ENCODE measurements at places on chromosomes 5 and 9. TPM values are rescaled to one million over a fixed set of nuclear protein-coding genes. Genes with fewer than 3 reads are reported as not detected.

The BRINP1 gene
- 48.5 TPM for total RNA-seq

- DNase-seq = no peak
Observed at GRCh38 chr9:128087262-128087661, 19.2 kb downstream of the SLC25A25 start.

- no peak for DNase-seq
Observed at GRCh38 chr5:147084702-147085101, 150.1 kb upstream of the STK32A start.

DNA sequence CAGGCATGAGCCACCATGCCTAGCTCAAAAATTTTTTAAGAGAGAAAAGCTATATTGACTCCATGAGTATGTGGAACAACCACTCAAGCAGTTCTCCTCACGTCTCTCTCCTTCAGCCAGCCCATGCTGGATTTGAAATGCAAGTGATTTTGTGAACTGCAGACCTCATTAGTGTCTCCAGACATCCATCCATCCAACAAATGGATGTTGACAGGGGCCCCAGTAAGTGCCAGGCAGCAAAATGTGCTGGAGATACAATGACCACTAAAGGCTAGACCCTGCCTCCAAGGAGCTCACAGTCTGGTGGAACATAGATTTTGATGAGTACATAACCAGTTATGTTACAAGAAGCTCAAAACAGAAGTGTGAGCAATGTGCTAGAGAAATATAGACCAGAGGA, 37.1 kb upstream of the PPARGC1B start:
- no peak for DNase-seq

- DNase-seq = peak; percentile 21
Observed at GRCh38 chr9:86281593-86282076, 703 bp downstream of the ISCA1 start.

The PLPP7 gene
- 6.1 TPM for total RNA-seq

DNA sequence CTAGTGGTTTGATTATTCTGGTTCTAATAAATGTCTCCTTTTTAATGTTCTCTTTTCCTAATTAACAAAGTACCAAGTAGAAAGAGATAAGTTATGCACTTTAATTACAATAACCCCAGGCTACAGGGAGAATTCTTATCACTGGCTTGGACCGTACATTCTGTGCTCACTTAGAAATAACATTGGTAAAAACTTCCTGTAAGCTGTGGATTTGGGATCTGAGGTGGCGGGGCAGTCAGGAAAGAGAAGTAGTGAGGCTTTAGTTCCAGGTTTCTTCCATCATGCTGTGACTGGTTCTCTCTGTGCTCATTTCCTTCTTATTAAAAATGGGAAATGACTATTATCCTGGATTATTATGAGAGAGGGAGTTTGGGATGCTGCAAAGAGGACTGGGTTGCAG, 142.0 kb downstream of the EGFLAM start:
- no peak for DNase-seq

GRCh38 chr9:2639786-2640185, 18.2 kb downstream of the VLDLR start:
- no peak for DNase-seq

DNA sequence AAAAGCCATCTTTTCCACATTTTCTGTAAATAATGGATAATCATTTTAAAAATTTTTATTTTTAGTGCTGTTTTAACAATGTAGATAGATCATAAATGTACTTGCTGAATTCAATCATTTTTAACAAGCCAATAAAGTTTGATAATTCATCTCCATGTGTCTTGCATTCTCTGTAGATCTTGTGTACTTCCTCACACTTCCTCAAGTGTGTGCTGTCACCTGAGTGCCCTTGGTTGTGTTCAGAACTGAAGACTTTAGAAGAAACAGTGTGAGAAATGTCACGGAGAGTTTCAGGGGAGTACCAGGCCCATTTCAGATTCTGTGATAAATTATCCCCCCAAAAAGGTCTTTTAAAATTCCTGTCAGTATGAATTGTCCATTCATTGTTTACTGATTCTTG, 146.0 kb downstream of the NTRK2 start:
- DNase-seq = no peak

The HSPB3 gene
- 6.9 TPM for total RNA-seq

The NUTM2G gene
- total RNA-seq = not detected

DNA sequence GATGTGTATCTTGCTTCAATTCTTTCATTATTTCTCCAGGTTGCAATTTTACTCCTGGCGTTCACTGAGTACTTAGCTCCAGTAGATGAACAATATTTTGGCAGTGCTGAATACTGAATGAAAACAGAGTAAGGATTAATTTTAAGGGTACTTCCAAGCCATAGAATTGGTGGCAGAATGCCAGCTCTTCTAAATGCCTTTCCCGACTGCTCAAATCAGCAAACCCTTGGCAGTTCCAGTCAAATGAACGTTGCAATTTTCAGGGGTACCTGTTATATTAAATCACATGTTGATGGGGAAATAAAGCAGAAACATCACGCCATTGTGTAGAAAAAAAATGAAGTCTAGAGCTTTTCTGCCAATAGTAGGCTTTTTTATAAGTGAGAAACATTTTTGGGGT, 282.4 kb upstream of the RPS23 start:
- no peak for DNase-seq

The CDX1 gene
- total RNA-seq = not detected

The IFNA2 gene
- not detected for total RNA-seq

DNA sequence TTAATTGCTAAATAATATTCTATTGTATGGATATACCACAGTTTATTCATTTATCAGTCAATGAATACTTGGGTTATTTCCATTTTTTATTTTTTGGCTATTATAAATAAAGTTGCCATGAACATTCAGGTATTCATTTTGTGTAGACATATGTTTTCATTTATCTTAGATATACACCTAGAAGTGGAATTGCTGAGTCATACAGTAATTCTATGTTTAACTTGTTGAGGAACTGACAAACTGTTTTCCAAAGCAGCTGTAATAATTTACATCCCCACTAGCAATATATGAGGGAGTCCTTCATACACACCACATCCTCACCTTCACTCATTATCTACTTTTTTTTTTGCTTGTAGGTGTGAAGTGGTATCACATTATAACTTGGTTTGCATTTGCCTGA, 123.6 kb downstream of the FBN2 start:
- no peak for DNase-seq

The POC5 gene
- 13.0 TPM for total RNA-seq

DNA sequence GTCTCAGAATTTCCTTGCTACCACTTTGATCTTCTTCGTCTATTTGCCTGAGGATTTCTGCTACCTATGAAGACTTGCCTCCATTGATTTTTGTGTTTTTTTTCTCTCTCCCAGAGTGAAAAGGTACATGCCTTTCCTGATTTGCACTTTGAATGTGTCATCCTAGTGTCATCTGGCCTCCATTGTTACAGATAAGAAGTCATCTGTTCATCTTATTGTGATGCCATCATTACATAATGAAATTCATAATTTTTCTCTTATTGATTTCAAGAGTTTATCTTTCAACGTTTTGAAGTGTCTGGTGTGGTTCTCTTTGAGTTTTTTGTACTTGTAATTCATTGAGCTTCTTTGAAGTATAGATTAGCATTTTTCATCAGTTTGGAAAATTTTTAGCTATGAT, 144.8 kb downstream of the SH3GL2 start:
- DNase-seq = no peak

DNA sequence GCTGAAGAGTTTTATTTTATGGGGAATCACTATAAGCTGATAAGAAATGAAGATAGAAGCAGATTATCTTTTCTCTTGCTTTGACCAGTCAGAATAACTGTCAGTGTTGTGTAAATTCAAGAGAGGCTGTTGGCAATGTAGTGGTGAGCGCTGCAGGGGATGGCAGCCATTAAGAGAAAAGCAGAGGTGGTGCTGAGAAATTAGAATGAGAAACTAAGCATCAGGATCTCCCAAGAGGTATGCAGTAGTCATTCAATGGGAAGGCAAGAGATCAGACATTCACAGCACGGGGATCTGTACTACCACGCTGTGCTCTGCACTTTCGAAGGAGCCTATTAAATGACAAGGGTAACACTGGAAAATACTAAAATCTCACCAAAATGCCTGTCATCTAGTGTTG, 768.5 kb upstream of the ACO1 start:
- DNase-seq = no peak

DNA sequence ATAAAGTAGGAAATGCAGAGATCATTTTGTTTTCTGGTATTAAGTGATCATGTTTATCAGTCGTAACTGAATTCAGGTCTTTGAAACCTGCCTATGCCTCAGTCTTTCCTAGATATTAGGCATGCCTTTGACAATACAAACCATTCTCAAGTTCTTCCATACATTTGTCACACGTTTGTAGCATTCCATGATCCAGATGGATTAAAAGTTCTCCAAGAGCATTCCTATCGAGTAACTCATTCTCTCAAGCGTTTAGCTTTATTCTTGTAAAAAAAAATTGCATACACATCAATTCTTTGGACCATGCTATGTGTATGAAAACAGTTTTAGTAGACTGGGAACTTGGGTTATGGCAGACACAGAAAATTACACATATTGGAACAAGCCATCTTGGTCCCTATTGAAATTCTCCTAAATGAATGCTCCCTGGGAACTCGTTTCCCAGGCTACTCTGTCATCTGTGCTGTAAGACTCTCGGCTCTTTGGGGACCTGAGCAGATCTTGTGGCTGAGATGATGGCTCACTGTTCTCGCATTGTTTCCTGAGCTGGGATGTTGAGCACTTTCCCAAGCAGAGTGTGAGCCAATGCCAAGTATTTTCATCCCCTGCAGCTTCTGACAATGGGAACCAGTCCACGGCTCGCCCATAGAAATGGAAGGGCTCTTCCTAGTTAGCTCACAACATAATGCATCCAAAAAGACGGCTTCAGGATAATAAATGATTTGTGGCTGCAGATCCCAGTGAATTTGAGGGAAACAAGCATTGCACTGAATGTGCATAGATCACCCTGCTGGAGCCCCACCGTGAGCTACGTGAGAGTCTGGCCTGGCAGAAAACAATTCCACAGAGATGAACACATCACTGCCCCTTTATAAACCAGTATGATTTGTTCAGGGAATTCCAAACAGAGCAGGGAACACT, 230.2 kb downstream of the IRX1 start:
- no peak for DNase-seq

- DNase-seq = no peak
Observed at GRCh38 chr9:113258282-113258681, 17.1 kb downstream of the CDC26 start.

The MAPK9 gene
- 95.8 TPM for total RNA-seq

DNA sequence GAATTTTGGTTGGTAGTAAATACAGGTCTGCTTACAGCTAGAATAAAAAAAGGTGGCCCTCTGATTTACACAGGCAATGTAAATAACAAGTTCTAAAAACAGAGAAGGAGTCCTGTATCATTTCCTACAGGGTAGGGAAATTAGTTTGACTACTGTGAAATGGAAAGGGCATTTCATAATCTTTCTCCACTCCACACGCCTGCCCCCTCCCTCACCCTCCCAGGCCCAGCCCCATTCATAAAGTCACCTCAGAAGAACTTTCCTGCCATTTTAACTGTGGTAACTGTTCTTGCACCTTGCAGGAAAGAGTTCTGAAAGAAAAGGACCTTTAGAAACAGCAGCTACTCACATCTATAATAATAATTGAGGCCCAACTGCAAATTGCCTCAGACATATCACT, 69.7 kb downstream of the MEF2C start:
- DNase-seq = no peak

The CLIC3 gene
- total RNA-seq = not detected

The RUFY1 gene
- total RNA-seq = 26.1 TPM

GRCh38 chr5:148998174-148998797, 64.6 kb downstream of the SH3TC2 start:
- DNase-seq = peak; percentile 7

The TICAM2 gene
- 1.2 TPM for total RNA-seq

GRCh38 chr9:127930231-127931091, at the start of gene PIP5KL1:
PIP5KL1 (minus strand) TSS chr9:127930777; CDS start chr9:127930752, 25 bp downstream.
- peak; percentile 97 for DNase-seq

- DNase-seq = no peak
Observed at GRCh38 chr9:29044959-29045358, 1471.7 kb upstream of the C9orf72 start.

GRCh38 chr5:135662061-135662481, 83.3 kb upstream of the CXCL14 start:
- no peak for DNase-seq

DNA sequence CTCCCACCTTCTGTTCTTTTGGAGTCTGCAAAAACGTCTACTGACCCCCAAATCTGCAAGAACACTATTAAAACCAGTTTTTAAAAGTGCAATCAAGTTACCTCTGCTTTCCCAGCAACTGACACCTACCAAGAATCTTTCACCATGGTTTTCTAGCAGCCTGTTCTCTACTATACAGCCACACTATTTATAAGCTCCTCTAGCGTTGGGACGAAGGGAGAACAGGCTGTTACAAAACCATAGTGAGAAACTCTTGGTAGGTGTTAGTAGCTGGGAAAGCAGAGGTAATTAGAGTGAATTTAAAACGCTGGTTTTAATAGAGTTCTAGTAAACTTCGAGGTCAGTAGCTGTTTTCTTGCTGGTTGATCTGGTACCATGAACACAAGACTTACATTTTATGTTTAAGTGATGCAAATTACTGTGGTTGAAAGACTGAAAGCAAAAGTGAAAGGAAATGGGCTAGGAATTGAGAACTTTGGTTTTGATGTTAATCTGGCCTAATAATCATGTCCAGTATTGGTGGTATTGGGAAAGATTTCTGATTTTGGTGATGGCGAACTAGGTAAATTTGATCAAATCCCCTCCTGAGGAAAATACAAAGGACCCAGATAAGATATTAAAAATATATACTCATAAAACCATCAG, 5.3 kb downstream of the MROH2B start:
- DNase-seq = no peak

DNA sequence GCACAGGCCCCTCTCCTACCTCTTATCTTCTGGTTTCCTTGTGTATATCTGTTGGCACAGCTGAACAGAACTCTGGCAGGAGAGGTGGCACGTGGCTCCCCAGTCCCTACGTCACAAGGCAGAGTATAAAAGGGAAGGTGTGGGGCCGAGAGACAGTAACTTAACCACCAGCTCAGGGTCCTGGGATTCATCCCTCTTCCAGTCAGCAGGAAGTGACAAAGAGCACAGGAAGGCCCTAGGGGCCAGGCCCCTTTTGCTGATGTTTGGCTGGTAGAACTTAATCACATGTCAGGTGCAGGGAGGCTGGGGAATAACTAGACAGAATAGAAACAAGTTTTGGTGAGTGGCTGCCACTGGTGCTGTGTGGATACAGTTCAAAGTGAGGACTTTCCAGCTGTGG, 4.5 kb upstream of the ICE1 start:
- no peak for DNase-seq

The FAT2 gene
- total RNA-seq = 3.3 TPM

DNA sequence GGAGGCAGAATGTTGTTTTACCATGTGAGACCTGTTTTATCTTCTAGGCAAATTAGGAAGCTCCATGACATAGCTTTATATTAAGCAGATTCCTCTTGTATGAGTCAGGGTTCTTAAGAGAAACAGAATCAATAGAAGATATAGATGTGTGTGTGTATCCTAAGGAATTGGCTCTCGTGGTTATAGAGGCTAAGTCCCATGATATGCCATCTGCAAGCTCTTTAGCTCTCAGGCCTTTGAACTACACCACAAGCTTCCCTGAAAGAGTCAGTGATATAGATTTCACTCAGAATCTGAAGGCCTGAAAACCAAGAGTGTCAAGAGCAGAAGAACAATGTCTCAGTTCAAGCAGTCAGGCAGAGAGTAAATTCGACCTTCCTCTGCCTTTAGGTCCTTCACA, 365.8 kb upstream of the ZNF608 start:
- DNase-seq = no peak

The FBP2 gene
- not detected for total RNA-seq

Data from frontal cortex (tissue), 4 donors.